ENCODE measurements at places on chromosomes 13 and 19.

DNA sequence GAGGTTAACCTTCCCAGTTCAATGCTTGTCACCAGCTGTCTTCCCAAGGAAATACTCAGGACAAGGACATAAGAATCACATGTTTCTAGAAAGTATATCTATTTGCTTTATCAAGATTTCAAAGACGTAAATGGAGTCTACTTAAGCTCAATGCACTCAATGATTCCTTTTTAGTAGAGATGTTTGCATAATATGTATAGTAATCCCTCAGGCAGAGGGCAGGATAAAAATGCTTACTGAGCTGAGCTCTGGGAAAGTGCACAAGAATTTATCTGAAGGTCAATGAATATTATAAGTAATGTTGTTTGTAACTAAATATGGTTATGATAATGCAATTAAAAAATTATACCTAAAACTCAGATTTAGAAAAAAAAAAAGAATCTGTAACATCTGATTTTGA is 1309.4 kb upstream of the SLC10A2 start:
- DNase-seq, result no peak

DNA sequence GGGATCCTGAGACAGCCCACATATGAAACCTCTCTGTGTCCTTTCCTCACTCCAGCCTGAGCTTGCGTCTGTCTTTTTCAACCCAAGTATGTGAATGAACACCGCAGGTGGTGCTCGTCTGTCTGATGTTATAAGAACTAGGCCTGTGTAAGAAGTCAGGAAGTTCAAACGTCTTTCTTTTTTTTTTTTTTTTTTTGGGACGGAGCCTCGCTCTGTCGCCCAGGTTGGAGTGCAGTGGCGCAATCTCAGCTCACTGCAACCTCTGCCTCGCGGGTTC is 92.3 kb downstream of the ANKRD10 start:
- DNase-seq, result no peak

DNA sequence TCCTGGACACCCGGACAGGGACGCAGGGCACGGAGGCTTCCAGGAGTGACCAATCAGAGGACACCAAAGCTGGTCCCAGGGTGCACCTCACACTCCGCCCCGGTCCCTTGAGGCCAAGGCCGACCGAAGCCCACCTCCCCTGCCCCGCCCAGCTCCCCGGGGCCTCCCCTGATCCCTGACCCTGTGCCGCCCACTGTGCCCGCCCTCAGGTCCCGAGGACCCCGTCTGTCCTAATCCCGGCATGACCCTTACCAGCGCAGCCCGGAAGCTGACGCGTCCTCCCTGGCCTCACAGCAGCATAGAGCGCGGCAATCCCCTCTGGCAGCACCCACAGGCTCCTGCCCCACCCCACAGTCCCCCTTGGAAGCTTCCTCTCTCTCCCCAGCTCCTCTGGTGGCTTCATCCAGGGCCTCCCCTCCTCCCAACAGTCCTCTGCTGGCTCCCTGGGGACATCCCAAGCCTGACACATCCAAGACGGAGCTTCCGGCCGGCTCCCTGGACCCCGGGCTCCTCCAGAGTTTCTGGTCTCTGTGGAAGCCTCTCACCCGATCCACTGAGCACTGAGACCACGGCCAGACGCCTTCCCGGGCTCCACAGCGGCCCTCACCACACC is 7.4 kb upstream of the CDC34 start:
- no peak for DNase-seq

- no peak for DNase-seq
These were observed 248.2 kb downstream of the SHISA2 start for GRCh38 chr13:25803641-25804040.

- no peak for DNase-seq
These were observed 511.1 kb downstream of the IRS2 start for GRCh38 chr13:109275139-109275745.

- no peak for DNase-seq
These were observed 27.3 kb downstream of the PNPLA6 start for GRCh38 chr19:7562646-7563393.

DNA sequence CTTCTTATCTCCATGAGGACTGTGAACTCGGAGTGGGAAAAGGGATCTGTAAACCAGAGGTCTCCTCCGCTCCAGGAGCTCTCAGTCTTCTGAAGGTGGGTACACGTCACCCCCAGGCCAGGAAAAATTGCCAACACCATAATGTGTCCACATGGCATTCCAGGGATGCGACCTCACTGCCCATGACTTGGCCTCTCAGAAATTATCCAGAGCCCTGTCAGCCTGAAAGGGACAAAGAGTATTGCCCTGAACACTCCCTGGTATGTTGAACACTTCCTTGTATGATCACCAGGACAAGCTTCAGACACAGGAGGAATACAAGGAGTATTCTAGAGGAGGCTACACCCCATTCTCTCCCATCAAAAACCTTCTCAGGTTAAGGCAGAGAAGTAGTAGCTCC is 81.0 kb upstream of the SLC7A1 start:
- DNase-seq, result no peak

DNA sequence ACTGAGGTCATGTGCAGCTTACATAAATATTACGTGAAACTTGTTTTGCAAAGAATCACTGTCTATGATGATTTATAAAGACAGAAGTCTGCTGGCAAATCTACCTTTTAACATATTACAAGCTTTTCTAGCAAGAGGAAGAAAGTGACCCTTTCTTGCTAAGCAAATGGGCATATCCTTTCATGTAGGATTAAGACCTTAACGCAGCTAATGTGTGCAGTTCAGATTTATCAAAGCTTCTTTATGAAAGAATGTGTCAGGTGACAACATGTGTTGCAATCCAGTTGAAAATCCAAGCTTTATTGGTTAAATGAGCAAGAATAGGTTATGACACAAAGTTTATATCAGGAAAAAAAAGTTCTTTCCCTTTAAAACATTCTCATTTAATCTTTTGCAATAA is 115.6 kb upstream of the NBEA start:
- no peak for DNase-seq

- no peak for DNase-seq
These were observed 117.6 kb upstream of the MCF2L start for GRCh38 chr13:112851107-112852038.

DNA sequence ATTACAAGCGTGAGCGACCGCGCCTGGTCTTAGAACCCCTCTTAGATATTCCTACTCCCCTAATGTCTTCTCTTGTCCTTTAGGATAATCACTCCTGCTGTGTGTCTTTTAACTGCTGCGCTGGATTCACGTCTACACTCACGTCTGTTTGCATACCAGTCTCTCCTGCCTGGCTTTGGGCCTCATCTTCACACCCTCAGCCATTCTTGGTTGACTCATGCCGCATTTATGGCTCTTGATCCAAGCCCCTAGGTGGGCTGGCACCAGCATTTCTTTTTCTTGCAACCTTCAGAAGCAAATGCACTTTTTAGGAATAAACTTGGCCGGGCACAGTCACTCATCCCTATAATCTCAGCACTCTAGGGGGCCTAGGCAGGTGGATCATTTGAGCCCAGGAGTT is 22.7 kb downstream of the MYO9B start:
- DNase-seq, result no peak

- no peak for DNase-seq
These were observed 575.1 kb downstream of the EFNB2 start for GRCh38 chr13:105960326-105960725.

DNA sequence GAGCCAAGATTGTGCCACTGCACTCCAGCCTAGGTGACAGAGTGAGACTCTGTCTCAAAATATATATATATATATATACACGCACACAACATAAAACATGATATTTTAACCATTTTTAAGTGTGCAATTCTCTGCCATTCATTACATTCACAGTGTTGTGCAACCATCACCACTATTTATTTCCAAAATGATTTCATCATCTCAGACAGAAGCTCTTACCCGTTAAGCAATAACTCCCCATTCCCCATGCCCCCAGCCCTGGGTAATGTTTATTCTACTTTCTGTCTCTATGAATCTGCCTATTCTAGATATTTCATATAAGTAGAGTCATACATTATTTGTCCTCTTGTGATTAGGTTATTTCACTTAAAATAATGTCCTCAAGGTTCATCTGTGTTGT is 20.3 kb downstream of the WDR88 start:
- DNase-seq, result no peak

DNA sequence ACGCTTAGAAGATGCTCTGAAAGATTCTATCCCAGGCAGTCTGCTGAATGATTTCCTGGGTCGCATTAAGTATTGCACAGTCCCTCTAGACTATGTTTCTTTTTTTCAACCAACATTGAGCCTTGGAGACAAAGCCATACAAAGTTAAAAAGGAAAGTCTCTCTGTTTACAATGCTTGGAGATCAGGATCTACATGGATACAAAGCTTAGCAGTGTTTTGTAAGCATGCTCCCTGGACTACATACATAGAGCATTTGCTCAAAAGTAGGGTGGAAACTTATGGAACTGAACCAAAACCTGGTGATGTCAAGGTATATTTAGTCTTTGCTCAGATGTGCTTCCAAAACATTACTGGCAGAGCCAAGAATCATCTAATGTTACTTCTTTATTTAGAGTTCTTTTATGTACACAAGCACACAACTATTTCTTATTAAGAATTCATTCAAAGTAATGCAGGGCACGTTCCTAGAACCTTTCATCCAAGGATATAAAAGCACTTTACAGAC is 241.2 kb downstream of the ABCC4 start:
- no peak for DNase-seq

- DNase-seq, result no peak
These were observed at the start of gene FBXO27 for GRCh38 chr19:39032063-39032918. TSS of gene FBXO27 (minus strand) at chr19:39032549. CDS start at chr19:39032227, 322 bp downstream.

DNA sequence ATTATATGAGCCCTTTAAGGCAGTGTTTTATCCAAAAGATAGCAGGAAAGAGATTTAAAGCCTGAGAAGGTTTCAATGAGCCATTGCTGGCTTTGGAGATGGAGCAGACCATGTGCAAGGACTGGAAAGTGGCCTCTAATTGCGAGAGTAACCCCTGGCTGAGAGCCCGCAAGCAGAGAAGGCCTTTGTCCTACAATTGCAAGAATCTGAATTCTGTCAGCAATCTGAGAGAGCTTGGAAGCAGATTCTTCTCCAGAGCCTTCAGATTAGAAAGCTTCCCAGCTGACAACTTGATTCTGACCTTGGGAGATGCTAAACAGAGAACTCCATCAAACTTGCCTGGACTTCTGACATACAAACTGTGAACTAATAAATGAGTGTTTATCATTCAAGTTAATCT is 528.7 kb upstream of the KLF12 start:
- no peak for DNase-seq

GRCh38 chr19:24098359-24098758 is 11.4 kb downstream of the ZNF254 start:
- no peak for DNase-seq

- DNase-seq, result no peak
These were observed 64.8 kb downstream of the IPO5 start for GRCh38 chr13:98018293-98018692.

Data from GM12891 (cell line).